ENCODE measurements at places on chromosomes 16 and 17. TPM values are rescaled to one million over a fixed set of nuclear protein-coding genes. Genes with fewer than 3 reads are reported as not detected.

PRSS21 gene
- total RNA-seq: not detected

AANAT gene
- total RNA-seq: not detected

DNA sequence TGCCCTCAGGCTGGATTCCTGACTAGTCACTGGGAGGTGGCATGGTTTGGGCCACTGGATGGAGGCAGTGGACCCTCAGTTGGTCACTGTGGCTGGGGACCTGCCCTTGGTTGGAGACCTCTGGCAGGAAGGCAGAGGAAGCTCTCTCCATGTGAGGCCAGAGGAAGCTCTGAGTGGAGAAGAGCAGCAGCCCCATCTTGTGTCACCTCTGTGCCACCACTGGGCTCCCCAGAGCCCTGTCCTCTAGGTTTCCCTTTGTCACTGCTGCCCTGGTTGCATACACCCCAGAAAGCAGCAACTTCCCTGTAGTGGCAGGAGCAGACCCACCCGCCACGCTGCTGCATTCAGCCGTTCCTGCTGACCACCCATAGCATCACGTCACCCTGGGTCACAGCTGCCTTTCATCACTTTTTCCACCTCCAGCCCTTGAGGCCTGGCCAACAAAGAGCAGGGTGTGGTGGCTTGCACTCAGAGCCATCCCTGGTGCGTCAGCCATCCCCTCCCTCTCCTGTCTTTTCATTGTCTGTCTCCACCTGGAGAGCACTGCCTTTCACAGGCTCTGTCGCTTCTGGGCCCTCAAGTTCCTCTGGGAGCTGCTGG is 11.9 kb downstream of the CTRL start:
- no peak for DNase-seq

DNA sequence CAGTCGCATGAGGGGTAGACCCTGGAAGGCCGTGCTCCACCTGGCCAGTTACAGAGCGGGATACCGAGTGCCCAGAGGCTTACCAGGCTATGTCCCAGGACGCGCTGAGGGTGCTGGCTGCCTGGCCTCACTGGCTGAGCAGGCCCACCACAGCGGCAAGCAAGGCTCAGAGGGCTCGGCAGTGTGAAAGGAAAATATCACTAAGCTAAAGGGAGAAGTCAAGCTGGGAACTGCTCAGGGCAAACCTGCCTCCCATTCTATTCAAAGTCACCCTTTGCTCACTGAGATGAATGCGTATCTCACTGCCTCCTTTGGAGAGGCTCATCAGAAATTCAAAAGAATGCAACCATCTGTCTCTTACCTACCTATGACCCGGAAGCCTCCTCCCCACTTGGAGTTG is 37.4 kb downstream of the CCDC57 start:
- DNase-seq: no peak

DNA sequence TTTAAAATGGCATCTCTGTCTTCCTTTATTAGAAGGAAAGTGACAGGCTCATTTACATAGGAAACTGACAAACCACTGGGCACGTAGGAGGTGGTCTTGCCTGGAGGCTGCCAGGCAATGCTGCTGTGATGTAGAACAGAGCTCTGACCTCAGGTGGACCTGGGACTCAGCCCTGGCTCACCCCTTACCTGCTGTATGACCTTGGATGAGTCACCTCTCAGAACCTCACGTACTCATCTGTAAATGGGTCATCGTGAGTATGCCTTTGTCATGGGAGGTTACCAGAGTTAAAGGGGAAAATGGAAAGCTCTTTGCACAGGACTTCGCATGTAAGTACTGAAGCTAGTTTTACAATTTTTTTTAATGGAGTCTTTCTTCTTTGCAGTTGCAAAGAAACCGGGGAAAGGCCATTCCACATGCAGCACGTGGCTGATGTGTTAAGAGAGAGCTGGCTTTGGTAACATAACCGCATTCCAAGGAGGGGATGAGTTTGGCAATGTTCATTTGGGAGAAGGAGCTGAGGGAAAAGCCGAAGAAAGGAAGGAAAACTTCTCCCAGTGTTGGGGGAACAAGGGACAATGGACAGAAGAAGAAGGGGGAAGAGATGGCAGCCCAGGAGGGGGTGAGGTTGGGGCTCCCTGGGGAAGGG is 37.4 kb upstream of the LONP2 start:
- DNase-seq: no peak

DNA sequence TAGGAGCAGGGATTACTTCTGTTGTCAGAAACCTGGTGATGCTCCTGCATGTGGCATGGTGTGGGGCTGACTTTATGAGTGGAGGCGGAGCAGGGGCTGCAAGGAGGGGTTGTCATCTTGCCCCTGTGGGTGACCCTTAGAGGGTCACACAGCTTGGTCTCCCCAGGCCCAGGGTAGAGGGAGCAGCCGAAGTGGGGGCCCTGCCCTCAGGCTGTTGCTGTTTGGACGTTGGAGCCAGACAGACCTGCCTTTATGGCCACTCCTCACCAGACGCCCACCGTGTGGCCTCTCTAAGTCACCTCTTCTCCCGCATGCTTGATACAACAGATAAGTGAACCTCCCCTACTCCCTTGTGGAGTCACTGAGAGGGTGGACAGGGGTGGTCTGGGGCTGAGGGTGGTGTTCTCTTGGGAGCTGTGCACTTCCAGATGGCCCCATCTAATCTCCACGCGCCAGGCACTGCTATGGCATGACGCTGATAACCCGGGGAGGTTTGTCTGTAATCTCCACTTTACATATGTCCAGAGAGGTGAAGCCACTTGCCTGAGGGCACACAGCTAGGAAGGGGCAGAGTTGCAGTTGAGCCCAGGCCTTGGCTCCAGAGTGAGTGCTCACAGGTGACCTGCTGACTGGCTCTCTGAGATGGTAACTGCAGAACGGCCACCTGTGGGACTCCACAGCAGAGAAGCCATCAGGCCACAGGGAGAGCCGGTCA is 10.0 kb downstream of the MAP2K3 start:
- DNase-seq: no peak

All from A172 (cell line).